Activated CD8-positive, alpha-beta memory T cell treated with anti-CD3 and anti-CD28 coated beads for 48 hours (primary cell): ENCODE measurements at places on chromosomes 4 and X.

- DNase-seq, result no peak
These were observed 16.0 kb downstream of the CRLF2 start for GRCh38 chrX:1196436-1196835.

GRCh38 chr4:107069049-107069448 lies 32.9 kb upstream of the DKK2 start:
- no peak for DNase-seq

DNA sequence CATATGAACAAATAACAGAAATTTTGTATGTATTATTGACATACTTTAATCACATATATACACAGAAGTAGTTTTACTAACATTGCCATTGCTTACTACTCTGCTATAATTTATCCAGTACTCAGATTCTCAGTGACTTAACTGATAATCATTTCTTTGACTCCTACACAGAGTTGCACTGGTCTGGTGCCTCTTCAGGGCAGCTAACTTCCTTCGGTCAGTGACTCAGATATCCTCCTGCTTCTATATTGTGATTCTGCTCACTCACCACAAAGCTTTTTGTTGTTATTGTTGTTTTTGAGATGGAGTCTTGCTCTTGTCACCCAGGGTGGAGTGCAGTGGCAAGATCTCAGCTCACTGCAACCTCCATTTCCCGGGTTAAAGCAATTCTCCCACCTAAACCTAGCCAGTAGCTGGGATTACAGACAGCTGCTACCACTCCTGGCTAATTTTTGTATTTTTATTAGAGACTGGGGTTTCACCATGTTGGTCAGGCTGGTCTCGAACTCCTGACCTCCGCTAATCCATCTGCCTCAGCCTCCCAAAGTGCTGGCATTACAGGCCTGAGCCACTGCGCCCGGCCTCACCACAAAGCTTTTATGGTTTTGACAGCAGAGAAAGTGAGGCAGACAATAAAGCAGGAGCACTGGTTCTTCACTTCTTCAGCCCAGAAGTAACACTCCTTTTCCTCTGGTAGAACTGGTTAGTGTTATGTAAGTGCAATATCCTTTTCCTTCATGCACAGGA lies 499.3 kb downstream of the EPHA5 start:
- DNase-seq, result no peak

- DNase-seq, result no peak
These were observed 263.5 kb downstream of the TMA16 start for GRCh38 chr4:163758032-163758431.

GRCh38 chr4:1910643-1911042 lies 39.5 kb downstream of the NSD2 start:
- DNase-seq, result no peak

GRCh38 chr4:155952501-155952901 lies 1.2 kb downstream of the CTSO start:
- no peak for DNase-seq

- DNase-seq, result no peak
These were observed 24.7 kb upstream of the IL13RA1 start for GRCh38 chrX:118702741-118703140.

DNA sequence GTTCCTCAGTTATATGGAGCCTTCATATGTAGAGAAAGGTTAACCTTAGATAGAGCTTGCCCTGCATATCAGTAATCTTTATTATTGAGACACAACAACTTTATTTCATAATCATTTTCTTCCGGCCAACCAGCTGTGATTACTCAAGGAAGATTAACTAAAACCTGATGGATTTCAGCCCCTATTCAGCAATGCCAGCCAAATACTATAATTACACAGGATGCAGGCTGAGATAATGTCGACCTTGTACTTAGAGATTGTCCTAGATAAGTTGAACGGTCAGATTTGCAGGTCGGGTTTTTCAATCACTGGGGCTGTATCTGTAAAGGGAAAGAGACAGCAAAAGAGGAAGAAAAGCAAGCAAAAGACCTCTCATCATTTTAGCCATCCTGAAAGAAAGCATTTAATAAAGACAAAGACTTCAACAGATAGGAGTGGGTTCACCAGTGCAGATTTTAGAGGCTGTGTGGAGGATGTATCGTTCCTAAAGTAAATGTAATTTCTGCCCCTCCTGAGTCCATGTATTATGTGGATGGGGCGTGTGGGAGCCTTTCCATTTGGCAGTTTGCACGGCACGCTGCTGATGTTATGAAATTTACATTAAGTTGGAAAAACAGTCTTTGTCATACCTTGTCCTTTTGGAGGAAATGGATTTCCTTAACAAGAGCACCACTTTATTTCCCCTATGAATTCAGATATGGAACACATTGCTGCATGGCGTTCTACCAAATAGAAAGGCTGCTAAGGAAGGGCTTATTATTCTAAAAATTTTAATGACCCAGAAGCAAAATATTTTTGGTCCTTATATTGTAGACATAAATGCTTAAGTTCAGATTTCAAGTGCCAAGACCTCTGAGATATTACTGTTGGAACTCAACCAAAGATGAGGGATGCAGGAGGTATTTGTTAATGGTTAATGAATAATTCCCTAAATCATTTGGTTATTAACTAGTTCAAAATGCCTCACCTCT lies 496.7 kb downstream of the SPRY1 start:
- DNase-seq, result no peak

GRCh38 chr4:61933527-61933926 lies 733.4 kb downstream of the ADGRL3 start:
- no peak for DNase-seq
